Cardiac muscle cell (in vitro differentiated cells and primary cell): ENCODE measurements at places on chromosomes 6 and 20. TPM values are rescaled to one million over a fixed set of nuclear protein-coding genes. Genes with fewer than 3 reads are reported as not detected.

FBXO9 gene
- total RNA-seq: 69.9 and 87.0 TPM in 2 replicates

SLC17A9 gene
- total RNA-seq: 2.5 and 3.2 TPM in 2 replicates

SPATA2 gene
- 5.8 and 6.0 TPM in 2 replicates for total RNA-seq

DNA sequence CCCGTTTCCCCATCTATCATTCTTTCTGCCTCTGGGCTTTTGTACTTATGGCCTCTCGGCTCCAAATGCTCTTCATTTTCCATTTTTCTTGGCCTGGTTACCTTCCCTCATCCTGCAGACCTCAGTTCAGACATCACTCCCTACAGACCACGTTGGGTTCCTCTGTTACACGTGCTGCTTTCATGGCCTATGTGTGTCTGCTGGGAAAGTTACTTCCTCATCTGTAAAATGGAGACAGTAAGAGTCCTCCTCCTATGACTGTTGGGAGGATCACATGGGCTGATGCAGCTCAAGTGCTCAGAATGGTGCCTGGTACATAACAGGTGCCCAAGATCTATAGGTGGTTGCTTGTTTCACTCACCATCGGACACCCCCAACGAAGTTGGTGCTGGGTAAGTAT is 13.5 kb downstream of the KCNK17 start:
- DNase-seq: no peak

LST1 gene
- total RNA-seq: 1.7 TPM in 1 of 2 replicates, not detected in the other

GRCh38 chr6:14927398-14927797 is 318.5 kb upstream of the JARID2 start:
- DNase-seq: no peak

DNA sequence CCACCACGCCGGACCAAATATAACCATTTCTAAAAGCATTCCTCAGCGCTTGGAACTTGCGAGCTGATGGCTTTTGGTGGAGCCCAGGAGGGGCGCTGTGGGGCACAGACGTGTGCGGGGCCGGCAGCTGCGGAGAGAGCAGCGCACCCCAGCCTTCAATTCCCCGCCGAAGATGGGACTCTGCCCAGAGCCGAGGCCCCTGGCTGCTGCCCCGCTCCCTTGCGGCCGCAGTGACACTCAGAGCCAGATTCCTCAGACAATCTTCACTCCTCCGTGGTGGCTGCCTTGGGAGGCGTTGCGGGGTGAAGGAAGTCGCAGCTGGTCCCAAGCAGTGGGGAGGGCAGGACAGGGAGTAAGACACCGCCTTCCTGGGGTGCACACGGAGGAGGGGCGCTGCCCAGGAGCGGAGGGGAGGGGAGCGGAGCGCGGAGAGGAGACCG is 87.7 kb downstream of the TMEM242 start:
- DNase-seq: peak; percentile 71
